RPMI7951 (cell line): ENCODE measurements at places on chromosomes 2 and 18.

DNA sequence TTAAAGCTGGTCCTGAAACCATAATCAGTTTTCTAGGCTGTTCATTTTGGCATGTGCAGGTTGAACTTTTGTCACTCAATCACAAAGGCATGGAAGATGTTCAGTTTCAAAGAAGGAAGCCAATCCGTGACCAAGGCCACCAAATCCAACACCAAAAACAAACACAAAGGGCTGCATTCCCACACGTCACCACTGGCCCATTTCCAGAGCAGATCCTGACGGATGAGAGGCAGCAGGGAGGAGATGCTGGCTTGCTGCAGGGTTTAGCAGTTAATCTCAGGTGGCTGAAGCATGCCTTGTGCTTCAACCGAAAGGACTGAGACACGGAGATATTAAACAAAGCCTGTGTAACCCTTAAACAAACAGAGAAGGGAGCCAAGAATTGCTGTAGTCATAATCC lies 191.9 kb upstream of the CTAGE1 start:
- peak; percentile 61 for DNase-seq

GRCh38 chr18:24270937-24271380 lies 126.7 kb downstream of the OSBPL1A start:
- DNase-seq, result peak; percentile 51

DNA sequence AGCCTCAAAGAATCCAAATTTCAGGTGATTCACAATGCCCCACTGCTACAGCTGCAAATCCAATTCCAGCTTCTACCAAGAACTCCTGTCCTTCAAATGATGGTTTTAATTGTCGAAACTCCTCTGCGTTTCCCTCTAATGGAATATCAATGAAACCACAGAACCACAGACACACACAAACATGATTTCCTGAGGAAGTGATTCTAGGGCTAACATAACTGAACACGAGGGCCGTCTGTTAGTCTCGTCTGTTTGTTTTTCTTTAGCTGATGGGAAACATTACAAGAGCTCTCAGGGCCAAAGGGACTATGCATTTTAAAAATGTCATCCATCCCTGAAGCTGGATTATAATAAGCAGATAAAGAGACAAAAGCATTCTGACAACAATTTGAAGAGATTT lies 59.4 kb downstream of the RNF152 start:
- DNase-seq, result peak; percentile 70

GRCh38 chr18:22563164-22563583 lies 145.5 kb upstream of the CTAGE1 start:
- peak; percentile 87 for DNase-seq

DNA sequence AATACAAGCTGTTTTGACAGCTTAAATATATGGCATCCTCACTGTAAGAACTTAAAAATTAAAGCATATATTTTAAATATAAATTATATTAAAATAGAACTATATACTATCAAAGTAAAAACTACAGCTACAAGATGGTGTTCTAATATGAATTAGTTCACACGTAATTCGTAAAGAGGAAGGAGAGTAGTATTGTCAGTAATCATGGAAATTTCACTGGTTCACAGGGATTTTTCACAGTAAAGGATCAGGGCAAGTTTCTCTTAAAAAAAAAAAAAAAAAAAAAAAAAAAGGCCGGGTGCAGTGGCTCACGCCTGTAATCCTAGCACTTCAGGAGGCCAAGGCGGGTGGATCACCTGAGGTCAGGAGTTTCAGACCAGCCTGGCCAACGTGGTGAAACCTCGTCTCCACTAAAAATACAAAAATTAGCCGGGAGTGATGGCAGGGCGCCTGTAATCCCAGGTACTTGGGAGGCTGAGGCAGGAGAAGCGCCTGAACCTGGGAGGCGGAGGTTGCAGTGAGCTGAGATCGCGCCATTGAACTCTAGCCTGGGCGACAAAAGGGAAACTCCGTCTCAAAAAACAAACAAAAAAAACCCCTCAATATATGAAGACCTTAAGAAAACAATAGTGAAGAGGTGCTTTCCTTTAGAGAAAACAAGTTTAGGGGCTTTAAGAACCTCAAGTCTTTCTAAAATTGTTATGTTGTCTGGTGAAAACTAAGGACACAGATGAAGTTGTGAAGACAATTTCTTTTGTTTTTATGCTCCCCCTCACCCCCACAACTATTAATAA lies 32.5 kb downstream of the PNO1 start:
- no peak for DNase-seq

- DNase-seq, result no peak
Measured at GRCh38 chr2:238655974-238656722, 191.7 kb upstream of the TWIST2 start.

GRCh38 chr2:16197504-16198147 lies 257.3 kb downstream of the MYCN start:
- DNase-seq, result no peak

- DNase-seq, result peak; percentile 3
Measured at GRCh38 chr18:56789004-56789888, 138.1 kb downstream of the WDR7 start.

DNA sequence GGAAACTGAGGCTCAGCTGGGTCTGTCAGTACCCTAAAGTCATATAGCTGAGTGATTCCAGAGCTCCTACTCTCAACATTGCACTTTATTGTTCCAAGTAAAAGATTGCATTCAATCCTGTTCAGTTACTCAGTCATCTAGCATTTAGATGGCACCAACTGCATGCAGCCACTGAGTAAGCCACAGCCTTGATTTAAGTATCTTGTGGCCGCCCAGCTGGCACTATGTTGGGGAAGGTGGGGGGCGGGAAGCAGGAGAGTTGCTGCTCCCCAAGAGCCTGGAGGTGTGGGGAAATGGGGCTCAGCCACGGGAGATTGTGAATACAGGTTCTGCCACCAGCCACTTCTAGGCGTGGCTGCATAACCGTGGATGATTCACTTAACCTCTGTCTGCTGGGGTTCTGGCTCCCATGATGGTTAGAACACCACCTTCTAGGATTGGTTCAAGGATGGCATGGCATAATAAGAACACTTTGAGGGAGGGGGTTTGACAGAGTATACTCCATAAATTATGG lies 17.1 kb downstream of the ZFP36L2 start:
- DNase-seq, result no peak

DNA sequence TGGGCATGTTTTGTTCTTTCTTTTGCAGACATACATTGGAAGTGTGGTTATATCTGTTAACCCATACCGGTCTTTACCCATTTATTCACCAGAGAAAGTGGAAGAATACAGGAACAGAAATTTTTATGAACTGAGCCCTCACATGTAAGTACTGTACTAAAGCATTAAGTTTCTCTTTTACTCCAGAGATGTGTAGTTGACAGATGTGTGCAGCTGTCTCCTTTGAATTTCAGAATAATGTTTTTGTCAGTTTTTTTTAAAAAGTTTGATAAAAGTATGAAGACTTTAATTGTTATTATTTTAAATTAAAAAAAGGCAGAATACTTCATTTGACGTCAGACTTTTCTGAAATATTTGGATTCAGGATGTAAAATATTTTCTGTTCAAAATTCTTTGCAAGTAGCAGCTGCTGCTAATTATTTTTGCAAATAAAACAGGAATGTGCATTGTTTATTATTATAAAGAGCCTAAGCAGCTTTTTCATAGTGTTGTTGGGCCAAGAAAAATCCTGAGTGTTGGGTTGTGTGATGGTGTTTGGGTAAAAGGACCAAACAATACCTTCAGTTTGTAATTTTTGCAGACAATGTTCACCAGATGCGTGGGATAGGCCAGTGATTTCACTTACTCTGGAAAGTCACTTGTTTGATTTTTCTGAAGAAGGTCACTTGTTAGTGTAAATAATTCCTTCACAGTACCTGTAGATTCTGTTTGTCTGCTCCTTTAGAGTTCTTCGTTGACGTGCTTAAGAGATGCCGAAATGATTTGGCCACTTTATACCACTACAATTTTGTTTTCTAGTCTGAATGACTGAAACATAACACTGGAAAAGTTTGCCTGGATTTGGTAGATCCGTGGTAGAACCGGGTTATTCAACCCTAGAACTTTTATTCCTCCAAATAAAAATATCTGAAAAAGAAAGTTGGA lies 51.1 kb downstream of the MYO1B start:
- DNase-seq, result no peak

- no peak for DNase-seq
Measured at GRCh38 chr2:4415810-4416413, 712.5 kb downstream of the DCDC2C start.

DNA sequence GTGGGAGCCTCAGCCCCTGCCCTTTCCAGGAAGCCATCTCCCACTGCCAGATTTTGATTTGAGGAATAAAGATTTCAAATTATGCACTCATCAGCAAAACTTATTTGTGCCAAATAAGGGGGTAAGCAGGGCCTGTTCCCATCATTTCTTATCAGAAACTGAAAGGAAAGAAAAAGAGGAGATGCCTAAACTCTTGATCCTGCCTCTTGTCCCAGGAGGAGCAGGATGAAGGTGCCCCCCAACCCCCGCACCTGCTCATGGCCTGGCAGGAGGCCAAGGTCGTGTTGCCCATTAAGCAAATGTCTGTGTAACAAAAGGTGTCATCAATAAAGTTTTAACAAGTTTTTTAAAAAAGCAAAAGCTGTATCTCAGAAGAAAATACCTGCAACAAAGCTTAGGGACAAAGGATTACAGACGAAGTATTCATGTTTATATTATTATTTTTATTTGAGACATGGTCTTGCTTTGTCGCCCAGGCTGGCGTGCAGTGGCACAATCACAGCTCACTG lies 80.0 kb downstream of the INPP5D start:
- no peak for DNase-seq

DNA sequence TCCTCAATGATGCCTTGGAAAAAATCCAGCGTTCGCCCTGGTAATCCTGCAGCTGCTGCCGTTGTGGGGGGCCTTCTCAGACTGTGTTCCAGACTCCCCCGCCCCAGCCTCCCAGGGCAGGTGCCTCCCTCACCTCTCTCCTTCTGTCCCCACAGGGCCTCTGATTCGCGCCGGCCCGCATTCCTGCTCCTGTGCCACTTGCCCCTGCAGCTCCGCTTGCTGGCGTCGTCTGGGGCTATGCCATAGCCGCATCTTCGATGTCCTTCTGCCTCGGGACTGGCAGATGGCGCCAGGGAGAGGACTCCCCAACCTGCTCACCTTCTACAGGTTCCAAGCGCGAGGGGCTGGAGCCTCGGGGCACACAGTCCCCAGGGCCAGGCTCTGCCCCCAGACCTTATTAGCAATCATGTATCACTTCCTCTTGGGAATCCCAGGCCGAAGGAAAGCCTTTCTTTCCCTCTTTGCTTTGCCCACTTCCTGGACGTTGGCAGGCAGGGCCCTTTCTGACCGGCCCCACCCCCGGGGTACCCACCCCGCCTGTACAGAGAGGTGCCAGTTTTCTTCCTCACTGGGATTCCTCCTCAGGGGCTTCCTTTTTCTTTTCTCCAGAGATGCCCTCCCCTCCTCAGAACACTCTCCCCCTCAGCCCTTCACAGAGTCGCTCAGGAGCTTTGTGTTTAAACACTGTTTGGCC lies 4.4 kb downstream of the SPATA3 start:
- DNase-seq, result no peak

- DNase-seq, result no peak
Measured at GRCh38 chr2:120438301-120439066, 92.5 kb downstream of the INHBB start.

DNA sequence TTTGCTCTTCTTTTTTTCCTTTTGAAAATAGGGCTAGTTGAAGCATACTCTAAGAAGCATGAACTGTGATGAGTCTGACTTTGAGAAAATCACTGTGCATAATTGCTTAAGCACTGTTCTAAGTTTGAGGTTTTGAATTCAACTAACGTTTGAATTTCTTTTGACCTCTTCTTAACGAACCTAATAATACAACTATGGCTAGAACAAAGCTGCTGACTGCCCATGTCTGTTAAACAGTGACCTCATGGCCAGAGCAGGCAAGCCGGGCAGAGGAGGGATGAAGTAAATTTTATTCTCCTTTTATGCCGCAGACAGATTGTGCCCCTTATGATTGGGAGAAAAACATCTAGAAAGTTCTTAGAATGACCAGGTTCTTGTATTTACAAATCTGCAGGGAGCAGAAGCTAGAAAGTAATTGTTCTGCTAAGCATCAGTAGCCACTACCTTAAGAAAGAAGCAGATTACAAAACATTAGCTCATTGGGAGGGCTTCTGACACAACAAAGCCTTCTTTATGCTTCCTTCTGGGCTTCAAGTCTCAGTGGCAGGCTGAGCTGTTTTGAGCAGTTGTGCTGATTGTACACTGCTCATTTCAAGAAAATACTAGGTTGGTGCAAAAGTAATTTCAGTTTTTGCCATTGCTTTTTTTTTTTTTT lies 97.8 kb upstream of the RASGRP3 start:
- peak; percentile 47 for DNase-seq

DNA sequence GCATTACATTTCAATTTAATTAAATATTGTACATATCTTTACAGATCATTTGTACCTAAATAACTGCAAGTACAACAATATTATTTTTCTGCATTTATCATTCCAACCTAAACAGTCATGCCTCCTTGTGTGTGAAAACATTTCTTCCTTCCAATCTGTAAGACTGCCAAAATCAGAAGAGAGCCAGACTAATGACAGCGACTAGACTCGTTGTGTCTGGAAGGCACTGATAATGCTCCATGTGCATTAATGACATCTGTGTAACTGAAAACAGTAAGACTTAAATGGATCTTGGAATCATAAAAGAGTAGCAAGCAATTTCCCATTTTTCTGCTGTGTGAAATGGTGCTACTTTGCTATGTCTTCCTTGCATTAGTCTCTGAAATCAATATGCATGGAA lies 278.0 kb upstream of the DSEL start:
- DNase-seq, result no peak

DNA sequence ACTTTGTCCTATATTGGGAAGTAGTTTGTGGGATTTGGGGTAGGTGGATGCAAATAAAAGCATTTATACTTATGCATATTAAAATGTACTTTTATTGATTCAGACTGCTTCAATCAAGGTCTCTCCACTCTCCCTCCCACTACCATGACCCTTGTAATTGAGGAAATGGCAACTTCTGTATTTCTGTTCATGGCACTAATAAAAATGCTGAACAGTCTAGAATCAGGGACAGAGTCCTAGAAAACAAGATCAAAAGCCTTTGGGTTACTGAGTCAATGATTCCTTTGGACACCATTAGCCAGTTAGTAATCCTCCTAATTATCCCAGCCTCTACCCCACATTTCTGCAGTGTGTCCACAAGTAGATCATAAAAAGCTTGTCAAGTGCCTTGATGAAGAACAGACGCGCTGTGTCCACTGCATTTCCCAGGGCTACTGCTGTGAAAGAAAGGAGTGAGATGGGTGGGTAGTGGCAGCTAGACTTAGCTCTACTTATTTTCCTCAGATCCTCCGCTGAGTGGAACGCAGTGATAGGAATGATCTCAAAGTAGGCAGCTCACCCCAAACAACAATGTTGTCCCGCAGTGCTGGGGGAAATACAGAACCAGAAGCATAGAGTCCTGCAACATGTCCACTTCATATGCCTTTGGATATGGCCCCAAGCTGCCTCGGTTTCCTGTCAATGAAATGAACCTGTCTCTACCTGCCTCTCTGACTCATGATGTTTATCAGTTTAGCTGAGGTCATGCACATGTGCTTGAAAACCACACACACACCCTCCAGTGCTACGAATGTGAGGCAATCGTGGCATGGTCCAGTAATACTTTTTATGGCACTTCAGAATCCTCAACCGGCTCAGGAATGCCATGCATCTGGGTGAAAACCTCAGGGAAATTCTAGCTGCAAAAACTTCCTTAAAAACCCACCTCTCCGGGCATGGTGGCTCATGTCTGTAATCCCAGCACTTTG lies 115.5 kb downstream of the COL6A3 start:
- DNase-seq, result peak; percentile 95

- no peak for DNase-seq
Measured at GRCh38 chr2:188519136-188519535, 227.5 kb downstream of the GULP1 start.

- no peak for DNase-seq
Measured at GRCh38 chr2:232276733-232277313, 101.7 kb upstream of the ALPP start.

- DNase-seq, result peak; percentile 77
Measured at GRCh38 chr2:46490521-46491141, 11.3 kb downstream of the TMEM247 start.
